ENCODE measurements at places on chromosomes 3 and 15. TPM values are rescaled to one million over a fixed set of nuclear protein-coding genes. Genes with fewer than 3 reads are reported as not detected.

Gene CTSH
- total RNA-seq = 72.9 TPM

Gene CAMP
- total RNA-seq = 3.1 TPM

DNA sequence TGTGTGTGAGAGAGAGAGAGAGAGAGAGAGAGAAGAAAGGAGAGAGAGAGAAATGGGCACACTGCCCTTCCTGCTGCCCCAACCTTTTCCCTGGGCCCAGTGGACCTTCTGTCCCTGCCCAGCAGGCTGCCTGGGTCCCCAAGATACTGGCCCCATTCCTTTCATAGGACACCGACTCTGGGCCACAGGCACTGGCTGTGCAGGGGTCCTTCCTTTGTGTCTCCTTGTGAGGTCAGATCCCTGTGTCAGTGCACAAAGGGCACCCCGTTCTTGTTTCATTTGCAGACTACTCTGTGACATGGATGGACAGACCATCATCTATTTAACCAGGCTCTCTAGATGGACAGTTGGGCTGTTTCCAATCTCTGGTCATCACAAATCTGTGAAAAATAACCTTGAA, 21.3 kb upstream of the KLF13 start:
- DNase-seq = no peak

DNA sequence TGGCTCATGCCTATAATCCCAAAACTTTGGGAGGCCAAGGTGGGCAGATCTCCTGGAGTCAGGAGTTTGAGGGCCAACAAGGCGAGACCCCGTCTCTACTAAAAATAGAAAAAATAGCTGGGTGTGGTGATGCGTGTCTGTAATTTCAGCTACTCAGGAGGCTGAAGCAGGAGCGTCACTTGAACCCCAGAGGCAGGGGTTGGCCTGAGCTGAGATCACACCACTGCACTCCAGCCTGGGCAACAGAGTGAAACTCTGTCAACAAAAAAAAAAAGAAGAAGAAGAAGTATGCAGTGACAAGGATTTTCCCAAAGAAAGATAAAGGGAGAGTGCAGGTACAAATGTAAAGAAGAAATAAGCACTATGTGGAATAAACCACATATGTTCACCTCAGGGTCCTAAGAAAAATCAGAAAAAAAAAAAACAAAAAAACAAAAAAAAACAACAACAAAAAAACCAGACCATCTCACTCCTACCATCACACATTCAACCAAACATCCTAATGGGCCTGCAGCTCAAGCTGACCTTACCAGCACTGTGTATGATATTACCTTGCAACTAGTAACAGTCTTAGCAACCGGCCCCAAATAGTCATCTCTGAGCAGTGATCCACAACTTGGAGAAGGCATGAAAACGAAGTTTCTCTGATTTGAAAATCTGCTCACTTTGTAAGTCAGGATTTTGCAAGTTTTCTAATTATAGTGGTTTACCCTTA, 296.7 kb upstream of the PROK2 start:
- no peak for DNase-seq

- DNase-seq = peak; percentile 95
Observed at GRCh38 chr15:38130740-38131498, 121.7 kb upstream of the SPRED1 start.

DNA sequence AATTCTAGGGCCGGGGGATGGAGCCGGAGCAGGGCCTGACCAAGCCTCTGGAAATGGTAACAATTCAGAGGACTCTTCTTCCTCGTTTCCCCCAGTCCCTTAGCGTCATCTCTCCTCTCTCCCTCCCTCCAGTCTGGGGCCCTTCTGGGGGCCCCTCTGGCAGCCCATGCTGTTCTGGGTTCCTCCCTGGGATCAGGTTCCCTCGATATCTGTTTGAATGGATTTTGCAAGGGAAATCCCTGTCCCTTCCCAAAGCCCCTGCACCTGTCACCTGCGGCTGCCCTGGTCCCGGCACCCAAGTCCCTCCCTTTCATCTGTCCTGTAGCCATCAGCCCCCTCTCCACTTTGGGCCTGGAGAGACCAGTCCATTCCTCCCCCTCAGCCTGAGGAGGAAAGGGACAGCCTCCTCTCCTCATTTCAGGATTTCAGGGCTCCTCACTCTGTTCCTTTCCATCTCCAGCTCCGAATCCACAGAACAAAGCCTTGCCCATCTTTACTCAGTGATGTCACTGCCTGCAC, 1.7 kb upstream of the PLCB2 start:
- no peak for DNase-seq

Gene IGSF10
- total RNA-seq = 5.3 TPM

- no peak for DNase-seq
Observed at GRCh38 chr3:103006526-103007183, 571.8 kb downstream of the ZPLD1 start.

GRCh38 chr3:150365132-150365604, 42.9 kb upstream of the TSC22D2 start:
- DNase-seq = no peak

DNA sequence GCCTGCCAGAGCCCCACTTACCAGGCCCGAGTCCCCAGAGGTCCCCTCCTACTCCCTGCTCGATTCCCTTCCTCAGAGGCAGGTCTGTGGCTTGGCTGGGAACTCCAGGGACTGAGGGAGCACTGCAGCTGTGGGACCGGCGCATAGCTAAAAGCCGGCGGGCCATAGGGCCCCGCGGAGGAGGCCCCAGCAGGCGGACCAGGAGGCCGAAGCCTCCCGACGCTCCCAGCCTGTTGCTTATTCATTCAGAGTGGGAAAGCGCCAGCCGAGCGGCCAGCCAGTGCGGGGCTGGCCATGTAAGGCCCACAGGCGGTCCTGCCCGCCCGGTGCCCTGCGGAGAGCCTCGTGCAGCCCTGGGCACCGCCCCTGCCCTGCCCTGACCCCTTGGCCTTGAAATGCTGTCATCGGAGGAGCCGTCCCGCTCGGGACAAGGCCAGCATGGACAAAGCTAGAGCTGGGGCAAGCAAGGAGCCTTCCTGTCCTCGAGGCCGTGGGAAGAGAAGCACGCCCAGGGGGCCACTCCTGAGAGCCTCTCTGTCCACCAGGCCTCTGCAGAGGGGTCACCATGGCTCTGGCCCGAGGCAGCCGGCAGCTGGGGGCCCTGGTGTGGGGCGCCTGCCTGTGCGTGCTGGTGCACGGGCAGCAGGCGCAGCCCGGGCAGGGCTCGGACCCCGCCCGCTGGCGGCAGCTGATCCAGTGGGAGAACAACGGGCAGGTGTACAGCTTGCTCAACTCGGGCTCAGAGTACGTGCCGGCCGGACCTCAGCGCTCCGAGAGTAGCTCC, at the start of gene LOXL1:
LOXL1 (plus strand) TSS at position 244 of the 784 bp plus-strand sequence; CDS start at position 566, 322 bp downstream.
- DNase-seq = peak; percentile 77

- DNase-seq = no peak
Observed at GRCh38 chr3:28726840-28727239, 378.2 kb upstream of the AZI2 start.

Gene SRGAP3
- 35.5 TPM for total RNA-seq

DNA sequence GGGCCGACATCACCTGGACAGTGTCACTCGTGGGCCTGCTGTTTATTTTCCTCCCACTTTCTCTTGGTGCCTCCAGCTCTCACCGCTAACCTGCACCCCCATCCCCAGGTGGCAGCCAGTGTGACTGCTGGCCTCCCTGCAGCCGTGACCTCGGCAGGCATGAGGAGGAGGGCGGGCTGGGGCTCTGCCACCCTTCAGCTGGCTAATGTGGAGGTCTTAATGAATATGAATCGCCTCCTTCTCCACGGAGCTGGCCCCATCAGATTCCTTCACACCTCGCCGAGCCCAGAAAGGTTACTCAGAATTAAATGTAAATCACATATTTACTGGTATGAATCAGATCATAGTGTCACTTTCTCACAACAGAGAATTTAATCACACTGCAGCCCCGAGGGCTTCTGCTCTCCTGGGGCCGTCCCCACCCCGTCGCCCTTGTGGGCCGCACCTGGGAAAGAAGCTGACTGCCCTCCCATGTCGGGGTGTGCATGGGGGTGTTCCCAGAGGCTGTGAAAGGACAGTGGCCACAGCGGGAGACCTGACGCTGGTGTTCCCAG, 171.1 kb upstream of the TLE3 start:
- DNase-seq = no peak

- no peak for DNase-seq
Observed at GRCh38 chr15:59702351-59702750, 13.2 kb upstream of the BNIP2 start.

DNA sequence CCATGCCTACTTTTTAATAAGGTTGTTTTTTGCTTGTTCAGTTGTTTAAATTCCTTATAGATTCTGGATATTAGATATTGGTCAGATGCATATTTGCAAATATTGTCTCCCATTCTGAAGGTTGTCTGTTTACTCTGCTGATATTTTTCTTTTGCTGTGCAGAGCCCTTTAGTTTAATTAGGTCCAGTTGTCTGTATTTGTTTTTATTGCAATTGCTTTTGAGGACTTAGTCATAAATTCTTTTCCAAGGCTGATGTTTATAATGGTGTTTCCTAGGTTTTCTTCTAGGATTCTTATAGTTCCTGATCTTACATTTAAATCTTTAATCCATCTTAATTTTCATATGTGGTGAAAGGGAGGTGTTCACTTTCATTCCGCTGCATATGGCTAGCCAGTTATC, 77.4 kb downstream of the PTPRG start:
- DNase-seq = no peak

Gene HCLS1
- 21.0 TPM for total RNA-seq

Gene MME
- 1.5 TPM for total RNA-seq

DNA sequence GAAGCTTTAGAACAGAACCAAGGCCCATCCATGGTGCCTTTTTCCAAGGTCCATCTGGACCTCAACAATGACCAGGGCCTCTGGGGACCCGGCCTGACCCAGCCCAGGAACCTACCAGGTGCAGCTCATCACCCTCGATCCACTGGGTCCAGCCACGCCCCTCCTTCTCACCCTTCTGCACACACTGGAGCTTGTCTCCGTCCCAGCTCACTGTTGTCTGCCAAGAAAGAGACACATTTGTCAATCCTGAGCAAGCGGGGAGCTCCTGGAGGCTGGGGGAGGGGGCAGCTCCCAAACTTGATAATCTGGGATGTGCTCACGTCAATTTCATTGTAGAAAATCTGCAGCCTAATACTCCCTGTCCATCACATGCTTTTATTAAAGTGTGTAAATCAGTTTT, 21.2 kb downstream of the RBP1 start:
- no peak for DNase-seq

GRCh38 chr15:90620379-90621067, 90.8 kb downstream of the CRTC3 start:
- no peak for DNase-seq

Gene CNTN4
- 22.0 TPM for total RNA-seq

DNA sequence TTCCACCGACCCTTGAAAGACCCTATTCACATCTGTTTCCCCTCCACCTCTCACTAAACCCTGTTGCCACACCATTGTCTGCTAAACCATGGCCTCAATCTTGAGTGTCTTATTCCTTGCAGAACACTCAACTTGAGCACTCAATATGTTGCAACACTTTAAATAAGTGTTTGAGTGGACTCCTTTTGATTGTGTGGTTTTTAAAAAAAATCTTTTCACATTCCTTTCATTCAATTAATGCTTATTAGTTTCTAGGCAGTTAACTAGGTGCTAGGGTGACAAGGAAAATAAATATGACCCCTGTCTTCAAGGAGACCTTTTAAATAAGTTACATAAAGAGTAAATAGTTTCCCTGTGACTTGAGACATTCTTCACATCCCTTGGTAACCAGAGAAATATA, 13.3 kb upstream of the HHLA2 start:
- DNase-seq = no peak

All from uterus (tissue), 4 donors.